ENCODE measurements at places on chromosomes 7 and 10.

GRCh38 chr7:134724606-134725005, 54.8 kb upstream of the CALD1 start:
- DNase-seq = no peak

- no peak for DNase-seq
These were observed 473.2 kb downstream of the REEP3 start for GRCh38 chr10:63994371-63994770.

DNA sequence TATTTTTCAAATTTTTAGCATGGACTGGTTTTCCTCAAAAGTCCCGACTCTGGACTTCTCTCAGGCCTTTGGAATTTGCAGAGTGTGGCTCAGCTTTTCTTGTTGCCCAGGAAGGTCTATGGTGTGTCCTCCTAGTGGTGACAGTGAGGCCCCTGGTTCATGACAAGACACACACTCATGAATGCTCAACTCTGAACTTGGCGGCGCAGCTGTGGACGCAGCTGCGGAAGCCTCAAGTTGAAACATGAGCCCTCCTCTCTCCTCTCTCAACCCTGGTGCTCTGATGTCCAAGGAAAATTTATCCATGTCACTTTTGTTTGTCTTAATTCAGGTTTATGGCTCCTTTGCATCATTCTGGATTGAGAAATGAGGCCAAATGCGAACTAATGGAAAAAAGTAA, 183.9 kb downstream of the HECW1 start:
- no peak for DNase-seq

- DNase-seq = no peak
These were observed 545.9 kb downstream of the REEP3 start for GRCh38 chr10:64067009-64067606.

GRCh38 chr7:7681191-7681935, 37.0 kb downstream of the RPA3 start:
- no peak for DNase-seq

GRCh38 chr7:136665878-136666509, 202.5 kb upstream of the CHRM2 start:
- no peak for DNase-seq

GRCh38 chr10:122648599-122649428, 50.8 kb downstream of the C10orf120 start:
- no peak for DNase-seq

- no peak for DNase-seq
These were observed 376.0 kb downstream of the TFEC start for GRCh38 chr7:115654384-115655214.
